ENCODE measurements at places on chromosomes 6 and 20.

DNA sequence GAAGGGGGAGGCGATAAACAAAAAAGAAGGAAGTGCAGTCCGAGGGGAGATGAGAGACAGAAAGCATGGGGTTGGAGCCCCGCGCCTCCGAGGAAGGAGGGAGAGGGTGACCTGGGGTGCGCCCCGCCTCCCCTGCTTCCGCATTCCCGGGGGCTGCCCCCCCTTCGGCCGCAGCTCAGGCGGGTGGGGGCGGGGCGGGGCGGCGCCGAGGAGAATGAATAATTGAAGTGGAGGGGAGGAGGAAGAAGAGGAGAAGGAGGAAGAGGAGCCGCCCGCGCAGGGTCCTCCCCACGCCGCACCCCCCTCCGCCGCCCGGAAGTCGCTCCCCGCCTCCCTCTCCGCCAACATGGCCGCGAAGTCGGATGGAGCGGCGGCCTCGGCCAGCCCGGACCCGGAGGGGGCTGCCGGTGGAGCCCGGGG lies at the start of gene XKR7:
XKR7 (plus strand) TSS at position 322 of the 420 bp plus-strand sequence; CDS start at position 347, 25 bp downstream.
- DNase-seq: no peak

- DNase-seq: peak; percentile 73
These were observed 75.9 kb upstream of the MYL9 start for GRCh38 chr20:36465109-36466080.

DNA sequence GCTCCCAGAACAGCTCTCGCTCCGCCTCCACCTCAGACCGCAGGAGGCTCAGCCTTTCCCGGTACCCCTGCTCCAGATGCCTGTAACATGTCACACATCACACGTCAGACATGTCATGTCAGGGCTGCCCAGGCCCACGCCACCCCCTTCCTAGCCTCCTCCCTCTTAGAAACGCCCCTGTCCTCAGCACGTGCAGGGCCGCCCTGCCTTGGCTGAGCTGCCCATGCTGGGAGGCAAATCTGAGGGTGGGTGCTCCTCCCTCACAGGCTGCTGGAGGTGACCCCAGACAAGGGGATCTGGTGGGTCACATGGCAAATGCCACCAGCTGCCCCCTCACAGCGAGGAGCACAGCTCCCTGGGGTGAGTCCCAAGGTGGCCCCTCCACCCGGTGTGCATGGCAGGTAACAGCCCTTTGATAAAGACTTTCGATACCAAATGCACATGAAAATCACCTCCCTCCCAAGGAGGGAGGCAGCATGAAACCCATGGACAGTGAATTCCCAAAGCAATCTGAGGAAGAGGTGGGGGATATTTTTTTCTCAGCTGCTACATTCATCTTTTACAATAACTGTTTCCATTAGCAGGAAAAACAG lies 84.1 kb downstream of the GINS1 start:
- DNase-seq: no peak

DNA sequence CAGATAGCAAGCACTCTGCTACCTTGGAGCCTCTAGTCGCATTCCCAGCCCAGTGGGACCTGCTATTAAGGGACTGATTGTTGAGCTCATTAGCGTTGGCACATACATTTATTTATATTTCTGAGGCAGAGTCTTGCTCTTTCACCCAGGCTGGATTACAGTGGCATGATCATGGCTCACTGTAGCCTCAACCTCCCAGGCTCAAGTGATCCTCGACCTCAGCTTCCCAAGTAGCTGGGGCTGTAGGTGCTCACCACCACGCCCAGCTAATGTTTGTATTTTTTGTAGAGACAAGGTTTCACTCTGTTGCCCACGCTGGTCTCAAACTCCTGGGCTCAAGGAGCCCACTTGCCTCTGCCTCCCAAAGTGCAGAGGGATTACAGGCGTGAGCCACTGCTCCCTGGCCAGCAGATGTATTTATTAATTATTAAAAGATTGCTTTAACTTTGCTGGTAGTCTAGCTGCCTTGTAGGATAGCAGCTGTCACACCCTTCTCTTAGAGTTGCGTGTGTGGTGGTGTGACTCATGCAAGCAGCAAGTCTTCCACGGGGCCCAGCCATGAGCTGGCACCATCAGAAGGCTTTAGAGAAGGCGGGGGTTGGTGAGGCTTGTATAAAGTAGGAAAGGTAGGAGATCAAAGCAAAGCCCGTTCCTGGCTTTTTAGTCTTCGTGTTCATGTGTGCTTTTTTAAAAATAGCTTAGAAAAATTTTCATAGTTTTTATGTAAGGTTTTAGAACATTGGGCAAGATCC lies 16.5 kb downstream of the ACTR5 start:
- DNase-seq: no peak

Data from NT2/D1 (cell line).